COLO829 (cell line): ENCODE measurements at places on chromosomes 3 and 15.

DNA sequence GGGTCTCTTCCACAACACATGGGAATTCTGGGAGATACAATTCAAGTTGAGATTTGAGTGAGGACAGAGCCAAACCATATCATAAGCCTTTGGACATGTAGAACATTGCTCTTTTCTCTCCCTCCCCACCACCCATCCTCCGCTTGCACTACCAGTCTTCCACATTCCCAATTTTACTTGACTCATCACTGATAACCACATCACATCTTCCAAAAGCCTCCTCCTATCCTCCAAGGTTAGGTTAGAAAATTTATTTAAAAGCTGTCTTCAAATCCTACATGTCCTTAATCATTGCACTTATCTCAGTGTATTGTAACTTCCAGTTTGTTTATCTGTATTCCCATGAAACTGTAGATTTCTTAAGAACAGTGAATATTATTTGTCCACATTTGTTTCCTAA, 10.4 kb downstream of the ZBED2 start:
- DNase-seq: no peak

GRCh38 chr15:35998663-35999602, 453.0 kb upstream of the DPH6 start:
- no peak for DNase-seq

DNA sequence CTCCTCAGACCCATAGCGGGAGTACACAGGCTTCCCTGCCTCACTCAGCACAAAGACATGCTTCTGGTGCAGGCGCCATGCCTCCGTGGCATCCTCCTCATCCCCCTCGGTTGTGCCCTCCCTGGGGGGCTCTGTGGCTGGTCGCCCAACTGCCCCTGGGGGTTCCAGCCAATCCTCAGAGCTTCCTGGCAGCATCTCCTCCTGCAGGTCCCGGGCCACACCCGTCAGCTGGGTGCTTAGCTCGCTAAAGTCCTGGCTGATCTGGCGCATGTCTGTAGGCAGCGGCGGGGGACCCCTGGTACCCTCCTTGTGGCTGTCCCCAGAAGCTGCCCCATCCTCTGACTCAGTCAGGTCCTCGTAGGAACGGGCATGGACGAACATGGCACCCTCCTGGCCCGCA, 7.9 kb upstream of the MST1R start:
- DNase-seq: no peak

- DNase-seq: no peak
These were observed 138.9 kb downstream of the CACNA1D start for GRCh38 chr3:53633197-53633787.

GRCh38 chr15:78752492-78753358, 58.5 kb downstream of the ADAMTS7 start:
- no peak for DNase-seq

DNA sequence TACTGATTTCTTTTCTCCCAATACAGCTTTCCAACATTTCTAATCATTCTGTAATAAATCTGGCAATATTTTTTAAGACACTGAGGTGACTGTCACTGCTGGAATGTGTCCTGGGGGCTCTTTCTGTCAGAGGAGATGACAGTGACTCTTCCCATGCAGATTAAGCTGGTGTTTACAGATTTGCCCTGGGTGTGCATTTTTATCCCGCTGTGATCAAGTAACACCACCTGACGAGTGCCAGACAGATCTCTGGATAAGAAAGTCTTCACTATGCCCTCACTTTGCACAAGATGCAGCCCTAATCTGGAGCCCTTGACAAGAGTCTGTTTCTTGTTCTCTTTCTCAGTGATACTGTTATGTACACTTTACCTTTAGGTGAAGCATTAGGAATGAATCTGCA, 477.7 kb downstream of the ZIC1 start:
- no peak for DNase-seq

DNA sequence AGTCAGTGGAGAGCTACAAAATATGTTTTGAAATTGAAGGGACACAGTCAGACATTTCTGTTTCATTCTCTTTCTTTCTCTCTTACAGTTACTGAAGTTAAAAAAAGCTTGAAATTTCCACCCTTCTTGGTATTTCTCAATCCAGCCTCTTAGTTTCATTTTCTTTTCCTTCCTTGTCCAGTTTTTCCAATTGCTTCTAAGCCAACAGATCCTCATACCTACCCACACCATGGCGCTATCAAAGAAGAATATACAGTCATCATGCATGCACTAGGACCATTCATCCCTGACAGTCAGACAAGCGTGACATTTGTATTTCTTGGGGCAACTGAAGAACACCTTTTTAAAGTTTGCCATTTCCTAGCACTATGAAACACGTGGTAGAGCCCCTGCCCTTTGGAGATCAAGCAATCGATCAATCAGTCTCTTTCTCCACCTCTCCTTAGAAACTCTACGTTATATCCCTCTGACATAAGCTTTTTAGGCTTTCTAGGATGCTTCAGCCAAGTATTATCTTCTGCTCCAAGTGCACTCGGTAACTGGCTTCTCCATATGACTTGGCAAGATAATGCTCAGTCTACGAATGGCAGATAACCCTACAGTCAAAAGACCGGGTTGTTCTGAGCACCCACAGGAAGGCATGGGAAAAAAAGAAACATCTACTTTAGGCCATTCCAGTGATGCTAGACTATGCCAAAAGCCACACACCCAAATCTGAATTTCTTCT, 65.4 kb downstream of the FBN1 start:
- DNase-seq: no peak

- no peak for DNase-seq
These were observed at the start of gene RHCG for GRCh38 chr15:89496155-89497098. TSS of gene RHCG (minus strand) at chr15:89496583. CDS start at chr15:89496544, 39 bp downstream.
